Hematopoietic multipotent progenitor cell treated with erythropoietin and hydrocortisone succinate and interleukin-3 and kit ligand, for 6 days (in vitro differentiated cells): ENCODE measurements at places on chromosomes 11 and 22.
A peak's percentile ranks its signal among the peaks of the same experiment; 100 is the strongest.

DNA sequence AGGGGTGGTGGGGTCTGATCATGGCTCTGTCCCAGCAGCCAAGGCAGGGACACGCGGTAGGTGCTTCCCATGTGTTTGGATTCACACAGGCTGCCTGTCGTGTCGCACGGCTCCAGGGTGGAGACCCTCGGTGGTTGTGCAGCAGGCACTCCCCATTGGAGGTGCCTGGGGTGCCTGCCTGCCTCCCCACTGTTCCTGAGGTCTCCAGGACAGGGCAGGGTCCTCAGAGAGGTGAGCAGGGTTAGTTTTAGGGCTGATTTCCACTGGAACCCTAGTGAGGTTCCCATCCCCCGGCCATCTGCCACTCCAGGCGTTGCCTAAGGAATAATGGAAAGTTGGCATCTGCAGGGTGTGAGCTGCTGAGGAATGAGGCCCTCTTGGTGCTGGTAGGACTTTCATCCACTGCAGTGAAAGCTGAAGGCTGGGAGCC is 32.3 kb downstream of the OSBPL5 start:
- DNase-seq: no peak

GRCh38 chr11:93921695-93922468 is 71.5 kb upstream of the VSTM5 start:
- peak; percentile 90 for DNase-seq

DNA sequence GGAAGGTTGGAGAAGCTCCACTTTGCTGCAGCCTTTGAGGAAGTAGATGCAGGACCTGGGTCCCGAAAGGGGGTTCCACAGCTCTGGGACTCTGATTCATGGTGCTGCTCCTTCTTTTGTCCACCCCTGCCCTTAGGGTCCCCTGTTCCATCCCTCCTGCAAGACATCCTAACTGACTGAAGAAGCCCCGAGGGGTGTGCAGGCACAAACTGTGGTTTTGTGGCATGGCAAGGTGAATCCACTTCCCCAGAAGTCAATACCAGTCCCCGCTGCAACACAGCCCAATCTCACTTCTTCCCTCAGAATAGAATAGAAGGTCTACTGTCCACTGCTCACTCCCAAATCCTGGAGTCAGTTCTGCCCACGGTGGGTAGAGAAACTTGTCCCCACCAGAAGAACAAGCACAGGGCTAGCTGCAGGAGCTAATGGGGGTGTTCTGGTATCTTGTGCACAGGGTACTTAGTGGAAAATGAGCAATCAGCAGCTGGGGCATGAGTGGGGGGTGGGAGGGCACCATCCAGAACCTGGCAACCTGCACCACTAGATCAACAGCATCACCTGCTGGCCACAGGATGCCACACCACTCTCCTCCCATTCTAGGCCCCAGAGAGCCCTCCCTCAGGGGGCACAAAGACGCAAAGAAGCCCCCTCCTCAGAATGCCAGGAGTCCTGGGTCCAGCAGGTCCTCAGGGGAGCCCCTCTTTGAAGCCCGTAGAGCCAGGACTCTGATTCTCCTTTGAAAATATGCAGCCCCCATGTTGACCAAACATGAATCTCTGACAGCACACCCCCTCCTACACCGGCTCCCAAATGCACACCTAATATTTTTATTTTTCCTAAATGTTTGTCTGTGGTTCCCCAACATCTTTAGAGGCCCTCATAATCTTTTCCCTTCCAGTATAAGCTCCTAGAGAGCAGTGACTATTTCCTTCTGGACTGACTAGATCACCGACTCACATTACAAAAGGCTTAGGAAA is 14.1 kb downstream of the SPATA19 start:
- no peak for DNase-seq

GRCh38 chr11:20597680-20598484 is 1.5 kb upstream of the SLC6A5 start:
- DNase-seq: no peak

DNA sequence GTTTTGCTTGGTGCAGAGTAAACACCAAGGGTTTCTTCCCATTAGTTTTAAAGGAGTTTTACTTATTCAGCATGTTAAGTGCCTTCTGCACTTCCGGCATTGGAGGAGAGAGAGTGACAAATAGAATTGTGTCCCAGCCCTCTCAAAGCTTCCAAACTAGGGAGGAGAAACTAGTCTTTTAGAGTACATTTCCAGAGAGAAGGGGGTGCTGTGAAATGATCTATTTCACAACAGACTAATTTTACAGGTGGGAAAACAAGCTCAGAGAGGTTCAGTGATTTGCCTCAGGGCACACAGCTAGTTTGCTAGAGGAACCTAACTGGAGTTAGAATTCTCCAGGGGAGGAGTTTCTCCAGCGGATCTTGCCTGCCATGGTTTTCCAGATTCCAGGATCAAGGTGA is 12.6 kb downstream of the MPST start:
- no peak for DNase-seq

DNA sequence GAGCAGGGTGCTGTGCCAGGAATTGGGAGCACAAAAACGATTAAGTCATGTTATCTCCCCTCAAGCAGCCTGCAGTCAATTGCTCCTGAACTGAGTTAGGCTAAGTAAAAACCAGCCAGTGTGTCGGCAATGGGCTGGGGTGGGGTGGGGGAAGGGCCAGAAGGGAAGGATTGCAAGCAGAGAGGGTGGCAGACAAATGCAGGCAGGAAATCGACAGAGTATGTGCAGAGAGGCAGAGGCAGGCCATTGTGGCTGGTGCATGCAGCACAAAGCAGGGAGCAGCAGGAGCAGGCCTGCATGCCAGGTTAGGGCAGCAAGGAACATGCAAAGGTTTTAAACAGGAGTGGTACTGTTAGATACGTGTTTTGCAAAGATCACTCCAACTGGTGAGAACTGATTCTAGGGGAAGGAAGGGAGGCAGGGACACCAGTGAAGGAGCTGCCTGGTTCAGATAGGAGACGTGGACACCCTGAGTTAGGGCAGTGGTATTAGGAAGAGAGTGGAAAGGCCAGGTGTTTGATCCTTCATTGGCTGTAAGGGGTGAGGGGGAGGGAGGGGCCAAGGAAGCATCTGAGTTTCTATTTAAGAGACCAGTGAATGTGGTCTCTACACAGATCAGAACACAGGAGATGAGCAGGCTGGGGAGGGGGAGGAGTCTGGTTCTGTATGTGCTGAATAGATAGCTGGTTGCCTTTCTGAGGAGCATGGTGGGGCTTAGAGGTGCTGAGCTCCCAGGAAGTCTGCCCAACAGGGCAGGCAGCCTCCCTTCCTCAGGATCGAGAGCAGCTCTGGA is 70.8 kb upstream of the PHOX2A start:
- peak; percentile 9 for DNase-seq

- no peak for DNase-seq
These were observed 33.1 kb downstream of the LRFN4 start for GRCh38 chr11:66889960-66890359.

DNA sequence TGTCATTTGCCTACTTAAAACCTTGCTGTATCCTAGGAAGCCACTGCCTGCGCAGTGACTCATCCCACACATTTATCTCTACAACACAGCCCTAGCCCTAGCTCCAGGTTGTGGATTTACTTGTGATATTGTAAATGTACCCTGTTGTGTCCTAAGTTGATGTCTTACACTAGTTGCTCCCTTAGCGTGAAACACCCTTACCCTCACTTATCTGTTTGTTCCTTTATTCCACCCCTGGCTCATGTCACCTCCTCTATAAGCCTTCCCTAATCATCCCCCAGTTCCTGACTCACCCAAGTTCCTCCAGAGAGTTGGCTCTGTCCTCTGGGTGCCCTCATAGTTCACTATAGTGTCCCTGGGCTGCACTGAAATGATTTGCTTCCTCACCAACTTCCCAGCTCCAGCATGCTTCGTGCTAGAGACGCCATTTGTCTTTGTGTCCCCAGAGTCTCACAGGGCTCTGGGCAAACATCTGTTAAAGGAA is 431.8 kb upstream of the FAT3 start:
- no peak for DNase-seq

- no peak for DNase-seq
These were observed 16.7 kb downstream of the TMEM121B start for GRCh38 chr22:17104336-17104935.

DNA sequence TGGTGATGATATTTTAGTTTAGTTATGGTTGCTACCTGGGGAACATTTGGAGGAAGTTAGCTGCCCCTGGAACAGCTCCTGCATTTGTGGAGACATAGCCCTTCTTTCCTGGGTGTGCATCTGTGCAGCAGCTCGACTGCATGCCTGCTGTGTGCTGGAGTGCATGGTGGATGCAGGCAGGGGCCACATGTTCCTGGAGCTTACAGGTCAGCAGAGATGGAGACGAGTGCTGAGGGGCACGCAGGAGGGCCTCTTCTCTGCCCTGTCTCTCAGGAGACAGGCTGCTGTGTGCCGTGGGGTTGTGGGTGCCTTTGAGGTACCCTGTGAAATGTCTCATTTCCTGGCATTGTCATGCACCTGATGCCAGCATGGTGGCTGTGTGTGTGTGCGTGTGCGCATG is 87.5 kb downstream of the TBC1D22A start:
- no peak for DNase-seq

GRCh38 chr11:95248666-95249467 is 17.9 kb upstream of the SESN3 start:
- no peak for DNase-seq

DNA sequence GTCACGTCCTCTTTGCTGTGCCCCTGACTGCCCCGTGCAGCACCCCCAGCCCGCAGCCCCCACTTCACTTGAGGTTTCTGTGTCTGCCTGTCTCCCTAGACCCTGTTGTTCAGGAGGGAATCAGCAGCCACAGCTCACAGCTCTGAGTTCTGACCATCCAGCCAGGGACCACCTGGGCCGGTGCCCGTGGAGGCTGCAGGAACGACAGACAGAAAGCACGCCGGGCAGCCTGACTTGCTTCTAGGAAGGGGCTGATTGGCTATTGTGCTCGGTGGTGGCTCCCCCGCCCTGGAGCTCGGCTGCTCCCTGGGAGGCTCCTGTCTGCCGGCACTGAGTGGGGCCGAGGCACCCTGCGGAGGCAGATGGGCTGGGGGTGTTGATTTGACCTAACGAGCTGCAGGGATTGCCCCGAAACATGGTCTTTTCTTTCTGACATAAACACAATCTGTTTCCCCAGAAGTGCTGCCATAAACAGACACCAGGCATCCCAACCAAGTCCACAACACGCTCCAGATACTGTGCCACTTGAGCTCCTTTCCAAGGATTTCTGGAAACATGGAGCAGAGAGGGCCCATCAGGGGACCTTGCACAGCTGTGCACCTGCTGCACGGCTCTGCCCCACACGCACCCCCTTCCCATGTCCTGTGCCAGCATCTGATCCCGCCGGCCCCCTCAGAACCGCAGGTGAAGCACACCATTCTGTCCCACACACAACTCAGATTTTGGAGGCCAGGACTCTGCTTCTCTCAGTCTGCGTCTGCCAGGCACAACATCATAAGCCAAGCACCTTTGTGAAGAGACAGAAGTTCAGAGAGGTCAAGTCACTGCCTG is 855.9 kb downstream of the TBC1D22A start:
- no peak for DNase-seq

GRCh38 chr11:12587333-12587991 is 86.8 kb upstream of the TEAD1 start:
- no peak for DNase-seq

GRCh38 chr22:48921411-48921903 is 906.2 kb downstream of the BRD1 start:
- no peak for DNase-seq

- DNase-seq: no peak
These were observed 2.2 kb downstream of the PPP2R5B start for GRCh38 chr11:64926689-64927088.

DNA sequence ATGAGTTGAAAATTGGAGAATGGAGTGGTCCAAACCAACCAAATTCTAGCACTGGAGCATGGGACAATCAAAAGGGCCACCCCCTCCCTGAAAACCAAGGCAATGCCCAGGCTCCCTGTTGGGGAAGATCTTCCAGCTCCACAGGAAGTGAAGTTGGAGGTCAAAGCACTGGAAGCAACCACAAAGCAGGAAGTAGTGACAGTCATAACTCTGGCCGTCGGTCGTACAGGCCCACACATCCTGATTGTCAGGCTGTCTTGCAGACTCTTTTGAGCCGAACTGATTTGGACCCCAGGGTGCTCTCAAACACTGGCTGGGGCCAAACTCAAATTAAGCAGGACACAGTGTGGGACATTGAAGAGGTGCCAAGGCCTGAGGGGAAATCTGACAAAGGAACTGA is 80.5 kb upstream of the ADSL start:
- DNase-seq: peak; percentile 9

GRCh38 chr11:92894197-92894596 is 75.3 kb upstream of the MTNR1B start:
- no peak for DNase-seq

- DNase-seq: peak; percentile 64
These were observed 585 bp downstream of the THYN1 start for GRCh38 chr11:134252346-134253187.

GRCh38 chr22:20188567-20188877 is 37.7 kb upstream of the CCDC188 start:
- DNase-seq: no peak

GRCh38 chr11:133081020-133081419 is 451.3 kb downstream of the OPCML start:
- DNase-seq: no peak

- DNase-seq: no peak
These were observed 189.2 kb upstream of the API5 start for GRCh38 chr11:43122546-43122945.

DNA sequence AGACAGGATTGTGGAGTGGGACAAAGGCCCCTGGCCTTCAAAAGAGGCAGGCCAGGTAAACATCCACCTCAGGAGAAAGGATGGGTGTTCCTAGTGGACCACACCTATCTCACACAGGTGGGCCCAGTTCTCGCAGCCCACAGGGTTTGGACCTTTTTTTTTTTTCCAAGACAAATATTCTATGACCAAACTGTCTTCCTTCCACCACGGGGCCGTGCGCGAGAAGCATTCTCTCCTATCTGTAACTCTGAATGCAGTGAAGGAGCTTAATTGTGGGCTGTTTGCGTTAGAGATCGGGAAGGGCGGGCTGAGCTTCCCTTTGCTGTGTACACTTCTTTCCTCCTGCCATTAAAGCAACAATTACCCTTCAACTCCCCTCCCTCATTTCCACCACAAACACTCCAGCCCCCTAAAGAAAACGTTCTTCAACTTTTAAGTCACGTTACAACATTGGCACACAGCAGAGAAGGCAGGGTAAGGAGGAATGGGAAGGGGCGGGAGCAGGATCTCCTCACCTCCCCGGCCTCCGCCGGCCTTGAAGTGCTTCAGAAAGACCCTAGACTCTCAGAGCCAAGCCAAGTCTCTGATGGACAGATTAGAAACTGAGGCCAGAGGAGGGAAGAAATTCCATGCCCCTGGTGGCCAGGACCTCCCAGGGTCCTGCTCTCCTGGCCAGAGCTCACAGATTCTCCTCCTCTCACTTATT is 238.4 kb downstream of the BUD13 start:
- no peak for DNase-seq

GRCh38 chr11:46599340-46600193 is 5.7 kb upstream of the AMBRA1 start:
- DNase-seq: peak; percentile 63

DNA sequence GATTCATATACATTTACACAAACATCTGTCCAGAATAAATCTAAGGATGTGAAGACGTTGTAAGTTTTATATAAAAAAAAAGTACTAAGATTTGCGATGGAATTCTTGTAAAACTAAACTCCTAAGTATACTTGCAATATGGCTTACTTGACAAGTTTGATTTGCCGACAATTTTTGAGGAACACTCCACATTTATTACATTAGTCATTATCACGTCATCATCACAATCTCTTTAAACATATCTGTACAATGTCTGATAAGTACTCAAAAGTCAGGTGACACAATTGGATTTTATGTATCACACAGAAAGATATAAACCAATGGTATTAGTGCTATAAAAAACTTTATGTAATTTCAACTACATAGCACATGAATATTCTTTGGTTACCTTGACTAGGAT is 30.4 kb downstream of the IMMP1L start:
- no peak for DNase-seq

- no peak for DNase-seq
These were observed 41.8 kb upstream of the CDON start for GRCh38 chr11:126104420-126104819.

- DNase-seq: no peak
These were observed 147.4 kb upstream of the PGR start for GRCh38 chr11:101277036-101277435.
